DMS79 (cell line): ENCODE measurements at places on chromosomes 12 and 14.

DNA sequence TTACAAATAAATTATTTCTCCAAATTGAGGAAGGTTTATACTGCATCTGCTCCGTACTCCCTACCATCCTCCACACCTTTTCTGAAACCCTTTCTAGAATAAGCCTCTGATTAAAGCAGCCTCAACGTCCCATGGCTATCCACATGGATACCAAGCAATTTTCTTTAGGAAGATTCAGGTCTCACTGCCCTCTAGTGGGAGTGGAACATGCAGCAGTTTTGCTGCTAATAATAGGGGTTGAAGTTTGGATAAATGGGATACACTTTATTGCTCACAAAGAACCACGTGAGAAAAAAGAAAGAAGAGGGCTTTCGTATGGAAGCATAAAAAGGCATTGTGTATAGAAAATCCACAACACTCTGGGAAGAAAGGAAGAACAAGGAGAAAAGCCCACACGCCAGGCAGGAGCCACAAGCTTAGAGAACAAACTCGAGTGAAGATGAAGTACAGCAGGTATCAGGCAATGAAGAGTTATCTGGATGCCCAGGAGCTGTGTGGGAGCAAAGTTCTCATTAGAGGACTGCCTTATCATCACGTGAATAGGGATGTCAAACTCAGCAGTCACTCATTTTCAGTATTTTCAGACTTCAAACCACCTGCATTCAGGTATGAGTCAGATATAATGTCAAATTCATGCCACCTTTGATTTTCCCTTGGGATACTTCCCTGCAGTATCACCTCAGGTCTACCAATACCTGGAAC lies 45.8 kb downstream of the CCER1 start:
- no peak for DNase-seq

DNA sequence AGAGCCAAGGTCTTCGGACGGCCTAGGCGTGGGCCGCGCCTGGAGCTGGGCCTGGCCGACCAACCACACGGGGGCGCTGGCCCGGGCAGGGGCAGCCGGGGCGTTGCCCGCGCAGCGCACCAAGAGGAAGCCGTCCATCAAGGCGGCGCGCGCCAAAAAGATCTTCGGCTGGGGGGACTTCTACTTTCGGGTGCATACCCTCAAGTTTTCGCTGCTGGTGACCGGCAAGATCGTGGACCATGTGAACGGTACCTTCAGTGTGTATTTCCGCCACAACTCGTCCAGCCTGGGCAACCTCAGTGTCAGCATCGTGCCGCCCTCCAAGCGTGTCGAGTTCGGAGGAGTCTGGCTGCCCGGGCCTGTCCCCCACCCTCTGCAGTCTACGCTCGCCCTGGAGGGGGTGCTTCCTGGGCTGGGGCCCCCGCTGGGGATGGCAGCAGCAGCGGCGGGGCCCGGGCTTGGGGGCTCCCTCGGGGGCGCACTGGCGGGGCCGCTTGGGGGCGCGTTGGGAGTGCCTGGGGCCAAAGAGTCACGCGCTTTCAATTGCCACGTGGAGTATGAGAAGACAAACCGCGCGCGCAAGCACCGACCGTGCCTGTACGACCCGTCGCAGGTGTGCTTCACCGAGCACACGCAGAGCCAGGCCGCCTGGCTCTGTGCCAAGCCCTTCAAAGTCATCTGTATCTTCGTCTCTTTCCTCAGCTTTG lies 4.4 kb upstream of the SHMT2 start:
- DNase-seq, result peak; percentile 20

- DNase-seq, result no peak
Observed at GRCh38 chr14:85178864-85179263, 351.1 kb upstream of the FLRT2 start.

GRCh38 chr14:104863131-104863862 lies 1.8 kb upstream of the CEP170B start:
- DNase-seq, result no peak

GRCh38 chr12:9919443-9919842 lies 12.7 kb downstream of the CLEC2A start:
- no peak for DNase-seq

GRCh38 chr12:74021937-74022336 lies 515.7 kb upstream of the ATXN7L3B start:
- DNase-seq, result no peak

DNA sequence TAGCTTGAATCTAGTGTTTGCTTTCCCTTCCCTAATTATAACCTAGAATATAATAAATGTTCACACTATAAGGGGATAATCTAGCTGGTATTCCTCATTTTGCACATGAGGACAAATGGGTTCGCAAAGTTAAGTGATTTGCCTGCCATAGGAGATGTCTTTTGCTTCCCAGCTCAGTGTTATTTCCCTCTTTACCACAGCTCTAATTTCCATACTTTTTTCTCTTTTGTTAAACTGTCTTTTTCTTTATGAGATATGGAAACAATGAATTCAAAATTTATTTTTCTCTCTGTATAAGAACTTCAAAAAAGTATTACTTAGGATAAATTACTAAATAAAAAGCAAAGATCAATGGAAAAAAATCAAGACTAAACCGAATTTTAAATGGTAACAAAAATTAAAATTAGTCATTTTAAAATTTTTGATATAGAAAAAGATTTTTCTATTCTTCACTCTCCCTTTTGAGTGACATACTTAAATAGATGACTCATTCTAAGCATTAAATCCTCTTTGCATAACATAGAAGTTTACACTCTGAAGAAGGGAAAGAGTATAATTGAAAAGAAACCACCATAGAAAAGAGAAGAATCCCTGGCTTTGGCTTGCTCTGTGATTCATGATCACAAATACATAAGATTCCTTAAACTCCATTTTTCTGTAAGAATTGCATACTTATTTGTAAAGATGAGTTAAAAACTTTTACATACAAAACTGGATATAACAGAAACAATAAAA lies 97.3 kb downstream of the INSM2 start:
- DNase-seq, result no peak

- DNase-seq, result no peak
Observed at GRCh38 chr12:58583940-58584339, 336.4 kb downstream of the LRIG3 start.

DNA sequence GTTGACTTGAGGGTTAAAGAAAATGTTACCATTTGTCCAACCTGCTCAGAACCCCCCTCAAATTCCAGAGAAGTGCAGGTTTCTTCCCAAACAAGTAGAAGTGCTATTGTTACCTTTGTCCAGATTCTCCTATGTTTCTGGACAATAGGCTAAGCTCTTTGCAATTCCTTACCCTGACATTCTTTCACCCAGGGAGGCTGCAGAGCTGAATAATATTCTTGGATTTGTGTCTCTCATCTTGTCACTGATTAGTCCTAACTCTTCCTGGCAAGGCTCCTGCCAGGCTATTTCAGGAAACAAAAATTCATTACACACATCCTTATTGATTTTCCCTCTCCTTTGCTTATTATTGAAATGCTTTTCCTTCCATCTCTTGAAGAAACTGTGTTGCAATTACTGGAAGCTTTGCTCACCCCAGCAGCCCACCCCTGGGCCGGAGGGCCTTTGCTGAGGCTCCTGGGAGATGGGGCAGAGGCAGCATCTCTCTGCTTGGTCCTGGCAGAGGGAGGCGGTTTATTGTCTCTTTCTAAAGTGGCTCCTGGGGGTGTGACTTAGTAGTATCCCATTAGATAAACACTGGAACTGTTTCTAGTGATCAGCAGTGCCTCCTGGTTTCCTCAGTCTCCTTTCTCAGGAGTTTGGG lies 207.5 kb upstream of the PELI2 start:
- no peak for DNase-seq

DNA sequence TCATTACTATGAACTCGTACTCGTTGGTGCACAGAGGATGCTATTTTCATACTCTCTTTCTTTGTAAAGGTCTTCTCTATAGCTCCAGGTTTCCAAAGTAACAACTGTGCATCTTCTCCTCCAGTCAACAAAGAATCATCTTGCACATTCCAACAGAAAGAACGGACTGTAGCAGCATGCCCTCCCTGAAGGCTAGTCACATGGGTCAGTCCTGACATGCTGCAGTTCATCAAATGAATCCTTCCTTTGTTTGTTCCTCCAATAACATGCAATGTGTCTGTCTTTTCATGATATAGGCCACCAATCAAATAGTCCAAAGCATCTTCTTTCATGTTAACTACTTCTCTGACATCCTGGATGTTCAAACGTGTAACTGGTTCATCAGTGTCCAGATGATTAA lies 42.9 kb downstream of the WDR89 start:
- DNase-seq, result no peak

DNA sequence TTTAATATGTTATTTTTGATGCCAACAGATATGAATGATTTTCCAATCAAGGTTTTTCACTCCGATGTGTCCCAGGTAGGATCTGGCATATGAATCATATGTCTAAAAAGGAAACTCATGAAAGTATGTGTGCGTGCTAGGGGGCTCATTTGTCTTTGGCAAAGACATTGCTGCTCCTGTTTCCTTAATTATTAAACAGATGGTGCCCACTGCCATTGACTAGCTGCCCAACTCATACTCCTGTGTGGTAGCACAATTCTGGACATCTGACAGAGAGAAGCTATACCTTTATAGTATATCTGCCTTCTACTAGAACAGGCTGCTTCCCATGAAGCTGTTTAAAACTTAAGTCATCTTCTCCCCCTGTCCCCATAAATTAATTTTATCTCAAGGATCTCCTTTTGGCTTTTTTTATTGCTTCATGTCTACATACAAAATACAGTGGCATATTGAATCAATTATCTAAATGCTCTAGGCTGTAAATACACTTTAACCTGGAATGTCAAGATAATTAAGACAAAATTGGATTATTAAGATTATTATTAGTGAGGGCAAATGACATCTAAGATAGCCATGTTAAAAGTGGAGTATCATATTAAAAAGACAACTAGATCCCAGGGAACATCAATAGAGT lies 1.4 kb upstream of the PDE3A start:
- no peak for DNase-seq
